Forelimb muscle (tissue), 1 donor: ENCODE measurements at places on chromosomes 5 and 9. TPM values are rescaled to one million over a fixed set of nuclear protein-coding genes. Genes with fewer than 3 reads are reported as not detected.

DNA sequence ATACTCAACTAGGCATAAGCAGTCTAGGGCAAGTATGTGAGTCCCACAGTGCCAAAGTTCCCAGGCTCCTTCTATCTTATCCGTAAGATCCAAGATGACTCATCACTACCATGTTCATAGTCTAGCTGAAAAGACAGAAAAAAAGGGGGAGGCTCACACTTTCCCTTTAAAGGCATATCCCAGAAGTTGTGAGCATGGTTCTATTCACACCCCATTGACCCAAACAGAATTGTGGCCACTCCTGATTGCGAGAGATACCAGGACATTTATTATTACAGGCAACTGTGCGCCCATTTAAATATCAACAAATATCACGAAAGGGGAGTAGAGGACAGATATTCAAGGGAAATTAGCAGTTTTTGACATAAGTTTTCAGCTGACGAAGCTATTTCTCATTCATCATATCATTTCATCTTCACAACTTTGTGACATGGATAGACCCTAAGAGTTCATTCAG is 8.1 kb upstream of the PFDN1 start:
- DNase-seq, result no peak

GRCh38 chr5:107661038-107661649 is 9.6 kb downstream of the EFNA5 start:
- DNase-seq, result no peak

- DNase-seq, result no peak
Measured at GRCh38 chr9:19232823-19233194, 2.3 kb downstream of the DENND4C start.

DNA sequence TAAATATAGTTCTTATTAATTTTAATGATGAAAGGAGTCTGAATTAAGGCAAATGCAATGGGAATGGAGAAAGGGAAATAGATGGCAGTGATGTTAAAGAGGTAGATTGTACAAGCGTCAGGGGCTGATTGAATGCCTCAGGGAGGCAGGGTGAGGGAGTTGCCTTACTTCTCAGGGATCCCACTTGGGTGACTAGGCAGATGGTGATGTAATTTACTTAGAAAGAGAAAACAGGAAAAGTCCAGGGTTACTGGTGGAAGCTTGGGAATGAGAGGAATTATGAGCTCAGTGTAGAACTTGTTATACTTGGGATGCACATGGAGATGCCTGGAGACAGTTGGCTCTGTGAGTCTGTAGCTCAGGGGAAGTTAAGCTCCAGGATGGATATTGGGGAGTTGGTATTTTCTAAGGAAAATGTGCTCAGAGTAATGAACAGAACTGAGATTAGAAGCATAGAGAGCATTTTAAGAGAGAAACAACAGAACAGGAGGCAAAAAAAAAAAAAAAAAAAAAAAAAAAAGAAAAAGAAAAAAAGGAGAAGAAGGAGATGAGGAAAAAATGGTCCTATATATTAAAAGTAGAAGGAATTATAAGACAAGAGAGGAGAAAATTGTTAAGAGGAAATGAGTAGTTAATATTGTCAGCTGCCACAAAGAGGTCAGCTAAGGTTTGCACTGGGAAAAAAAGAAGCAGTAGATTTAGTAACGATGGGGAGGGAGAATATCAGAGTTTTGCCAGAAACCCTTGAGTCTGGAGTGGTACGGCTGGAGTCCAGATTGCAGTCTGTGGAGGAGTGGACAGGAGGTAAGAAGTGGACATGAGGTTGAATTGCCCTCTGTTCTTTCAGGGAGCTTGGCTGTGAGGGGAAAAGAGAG is 88.0 kb upstream of the ELL2 start:
- no peak for DNase-seq

- no peak for DNase-seq
Measured at GRCh38 chr5:157594257-157594656, 18.7 kb upstream of the ADAM19 start.

DNA sequence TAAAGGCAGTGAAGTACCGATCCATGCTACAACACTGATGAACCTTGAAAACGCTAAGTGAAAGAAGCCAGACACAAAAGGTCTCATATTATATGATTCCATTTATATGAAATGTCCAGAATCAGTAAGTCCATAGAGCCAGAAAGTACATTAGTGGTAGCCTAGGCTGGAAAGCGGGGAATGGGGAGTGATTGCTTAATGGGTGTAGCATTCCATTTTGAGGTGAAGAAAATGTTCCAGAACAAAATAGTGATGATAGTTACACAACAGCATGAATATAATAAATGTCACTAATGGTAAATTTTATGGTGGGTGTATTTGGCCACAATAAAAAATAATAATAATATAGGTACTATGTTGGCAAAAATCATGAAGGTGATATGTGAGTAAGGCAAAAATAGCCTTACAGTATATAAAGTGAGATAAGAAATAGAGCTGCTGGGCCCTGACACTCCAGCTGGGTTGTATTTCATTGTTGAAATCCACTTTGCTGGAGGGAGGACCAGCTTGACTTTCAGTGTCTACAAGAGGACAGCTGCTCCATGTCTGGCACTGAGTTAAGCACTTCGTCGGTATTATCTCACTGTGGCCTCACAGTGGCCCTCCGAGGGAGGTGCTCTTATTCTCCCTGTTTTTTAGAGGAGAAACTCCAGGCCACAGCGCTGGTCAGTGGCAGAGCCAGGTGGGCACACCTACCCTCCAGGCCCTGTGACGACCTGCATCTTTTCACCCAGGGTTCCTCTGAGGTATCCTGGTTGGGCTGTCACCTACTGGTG is 22.4 kb upstream of the ANGPTL2 start:
- DNase-seq, result no peak

DNA sequence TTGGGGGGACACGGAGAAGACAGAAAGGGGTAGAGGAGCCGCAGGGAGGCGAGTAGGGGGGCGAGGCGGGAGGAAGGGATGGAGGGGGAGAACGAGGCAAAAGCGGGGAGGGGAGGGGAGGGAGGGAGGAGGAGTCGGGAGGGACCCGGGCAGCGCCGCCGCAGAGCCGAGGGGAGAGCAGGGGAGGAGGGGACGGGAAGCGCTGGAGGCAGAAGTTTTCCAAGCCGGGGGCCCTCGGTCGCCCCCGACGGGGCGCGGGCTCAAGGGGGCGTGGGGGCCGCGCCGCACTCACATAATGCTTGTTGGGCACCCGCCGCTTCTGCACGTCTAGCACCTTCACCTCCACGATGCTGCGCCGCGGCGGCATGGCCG is 353 bp downstream of the SH3PXD2B start:
- DNase-seq, result no peak

DNA sequence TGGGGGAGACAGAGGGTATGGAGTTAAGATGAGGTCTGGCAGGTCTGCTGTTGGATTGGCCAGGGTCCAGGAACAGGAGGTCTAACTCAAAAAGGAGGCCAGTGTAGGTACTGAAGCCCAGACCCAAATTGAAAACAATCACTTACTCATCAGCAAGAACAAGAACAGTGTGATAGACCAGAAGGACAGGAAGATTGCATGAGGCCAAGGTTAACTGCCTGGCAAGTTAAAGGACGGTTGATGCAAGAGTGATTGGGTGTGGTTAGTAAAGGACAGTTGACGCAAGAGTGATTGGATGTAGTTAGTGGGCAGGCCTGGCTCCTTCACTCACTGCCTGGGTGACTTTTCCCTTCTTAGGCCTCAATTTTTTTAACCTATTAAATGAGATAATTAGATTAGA is 132.6 kb downstream of the PDZD2 start:
- DNase-seq, result no peak

DNA sequence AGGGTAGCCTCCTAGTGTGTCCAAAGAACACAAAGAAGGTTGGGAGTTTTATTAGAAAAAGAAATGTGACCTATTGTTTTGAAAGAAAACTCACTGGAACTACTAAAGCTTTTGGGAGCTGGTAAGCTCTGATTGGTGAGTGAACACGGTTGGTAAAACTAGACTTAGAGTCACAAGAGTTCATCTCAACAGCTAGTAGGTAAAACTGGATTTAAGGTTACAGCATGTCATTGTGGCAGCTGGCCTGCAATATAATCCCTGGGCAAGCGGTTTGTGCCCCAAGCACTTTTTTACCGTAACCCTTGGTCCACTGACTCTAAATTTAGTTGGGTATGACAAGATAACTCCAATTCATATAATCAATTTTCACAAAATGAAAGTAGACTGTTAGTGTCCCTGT is 47.4 kb downstream of the UBAP2 start:
- DNase-seq, result no peak

- peak; percentile 79 for DNase-seq
Measured at GRCh38 chr5:59768152-59769040, 125.1 kb downstream of the PDE4D start.

DNA sequence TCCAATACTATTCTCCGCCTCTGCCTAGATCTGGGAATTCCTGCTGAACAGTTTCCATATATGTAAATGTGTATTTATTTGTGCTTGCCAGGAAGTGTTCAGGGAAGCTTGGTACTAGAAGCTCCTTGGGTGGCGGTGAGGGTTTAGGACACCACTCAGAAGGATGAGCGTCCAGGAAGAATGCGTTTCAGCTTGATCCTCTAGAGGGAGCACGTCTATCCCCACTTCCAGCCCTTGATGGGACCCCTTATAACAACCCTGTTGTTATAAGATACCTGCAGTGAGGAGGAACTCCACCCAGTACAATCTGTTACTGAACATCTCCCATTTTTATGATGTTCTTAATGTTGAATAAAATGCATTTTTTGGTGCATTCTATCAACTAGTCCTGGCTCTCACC is 88.9 kb downstream of the CYFIP2 start:
- DNase-seq, result no peak

DNA sequence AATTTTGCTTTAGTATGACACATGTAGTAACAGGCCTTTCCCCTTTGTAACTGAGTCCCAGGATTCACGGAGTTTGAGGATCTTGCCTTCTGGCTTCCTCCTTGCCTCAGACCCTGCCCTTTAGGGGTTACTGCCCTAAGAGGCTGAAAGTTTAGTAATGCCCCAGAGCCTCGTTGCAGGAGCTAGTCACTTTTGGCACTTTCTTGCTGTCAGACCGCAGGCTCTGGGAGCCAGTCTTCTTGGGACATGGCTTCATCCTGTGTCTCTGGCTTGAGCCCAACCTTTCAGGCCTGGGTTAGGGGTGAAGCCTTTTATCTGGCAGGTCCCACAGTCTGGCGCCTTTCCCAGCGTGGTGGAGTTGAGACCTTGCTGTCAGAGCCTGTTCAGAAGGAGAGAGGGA is 185.6 kb upstream of the DMRT1 start:
- DNase-seq, result no peak

DNA sequence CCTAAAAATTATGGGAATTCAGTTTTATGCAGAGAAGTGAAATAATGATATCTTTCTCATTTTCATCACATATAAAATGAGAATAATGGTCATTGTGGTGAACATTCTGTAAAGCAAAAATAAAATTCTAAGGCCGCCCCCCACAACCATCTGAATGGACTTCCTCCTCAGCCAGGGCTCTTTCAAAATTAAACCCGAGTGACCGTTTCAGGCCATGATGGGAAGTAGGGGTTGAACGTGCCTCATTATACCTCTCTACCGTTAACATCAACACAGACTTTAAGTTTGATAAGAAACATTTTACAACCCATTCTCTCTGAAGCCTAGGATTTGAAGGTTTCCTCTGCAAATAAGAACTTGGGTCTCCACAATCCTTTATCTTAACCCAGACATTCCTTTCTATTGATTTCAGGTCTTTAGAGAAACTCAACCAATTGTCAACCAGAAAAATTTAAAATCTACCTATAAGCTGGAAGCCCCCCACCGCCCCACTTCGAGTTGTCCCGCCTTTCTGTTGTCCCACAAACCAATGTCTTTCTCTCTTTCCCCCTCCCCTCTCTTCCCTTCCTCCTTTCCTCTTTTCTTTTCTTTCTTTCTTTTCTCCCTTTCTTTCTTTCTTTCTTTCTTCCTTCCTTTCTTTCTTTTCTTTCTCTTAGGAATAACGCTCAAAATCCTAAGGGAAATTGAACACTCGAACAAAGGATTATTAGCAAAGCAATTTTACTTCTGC is 1.7 kb upstream of the TMCO6 start:
- no peak for DNase-seq

- DNase-seq, result no peak
Measured at GRCh38 chr5:170443624-170444023, 54.5 kb upstream of the KCNMB1 start.

DNA sequence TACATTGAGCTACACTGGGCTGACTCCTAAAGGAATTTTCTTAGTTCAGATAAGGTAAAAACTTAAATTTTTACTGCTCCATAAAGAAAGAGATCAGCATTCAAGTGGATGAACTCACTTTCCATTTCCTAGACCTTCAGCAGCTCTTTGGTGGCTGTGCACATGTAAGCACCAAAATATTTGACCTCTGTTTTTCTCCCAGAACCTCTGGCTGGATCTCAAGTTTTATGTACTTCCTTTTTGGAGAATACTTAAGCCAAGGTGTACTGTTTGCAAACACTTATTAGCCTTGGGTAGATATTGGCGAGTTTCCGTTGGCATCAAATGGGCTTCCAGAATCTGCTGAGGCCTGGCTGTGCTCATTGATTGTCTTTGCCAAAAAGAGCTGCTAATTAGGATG is 10.3 kb downstream of the TNC start:
- no peak for DNase-seq

DNA sequence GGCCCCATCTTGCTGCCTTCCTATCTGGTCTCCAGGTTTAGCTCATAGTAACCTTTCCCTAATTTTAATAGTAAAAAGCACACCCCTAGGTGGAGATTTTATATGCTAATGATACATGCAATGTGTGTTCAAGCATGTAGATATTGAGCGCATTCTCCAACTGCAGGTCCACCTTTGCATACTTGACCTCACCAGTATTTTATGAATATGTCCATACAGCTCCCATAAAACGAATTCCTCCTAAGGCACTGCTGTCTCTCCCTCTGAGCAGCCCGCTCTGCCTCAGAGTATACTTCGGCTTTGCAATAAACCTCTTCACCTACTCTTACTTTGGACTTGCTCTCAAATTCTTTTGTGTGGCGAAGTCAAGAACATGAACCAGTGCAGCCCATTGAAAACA is 153.3 kb downstream of the RAB3C start:
- no peak for DNase-seq

- DNase-seq, result no peak
Measured at GRCh38 chr5:101288633-101289032, 385.6 kb upstream of the ST8SIA4 start.

GRCh38 chr5:108418197-108418596 is 36.3 kb upstream of the FBXL17 start:
- no peak for DNase-seq

DNA sequence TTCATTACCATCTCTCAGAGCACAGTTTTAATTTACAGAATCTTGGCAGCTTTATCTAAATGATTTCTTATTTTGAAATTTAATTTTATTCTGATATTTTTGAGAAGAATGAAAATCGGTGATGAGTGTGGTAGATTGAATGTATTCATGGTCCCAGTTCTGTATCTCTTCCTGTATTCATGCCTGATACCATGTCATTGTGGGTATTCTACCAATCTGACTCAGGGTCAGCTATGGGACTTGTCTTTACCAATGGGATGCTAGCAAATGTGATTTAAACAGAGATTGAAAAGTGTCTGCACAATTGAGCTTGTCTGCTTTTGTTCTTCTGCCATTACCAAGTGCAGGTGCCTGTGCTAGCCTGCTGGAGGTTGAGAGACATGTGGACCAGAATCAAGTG is 17.8 kb upstream of the ZNF618 start:
- no peak for DNase-seq

- DNase-seq, result no peak
Measured at GRCh38 chr5:29402270-29402669, 1791.2 kb upstream of the CDH6 start.

GRCh38 chr5:151829370-151829769 is 57.6 kb downstream of the G3BP1 start:
- no peak for DNase-seq

The PLAC8L1 gene
- 0.73 TPM for polyA plus RNA-seq

The AK8 gene
- 0.37 TPM for polyA plus RNA-seq

The KIF12 gene
- 0.13 TPM for polyA plus RNA-seq

The FCN2 gene
- 0.16 TPM for polyA plus RNA-seq

The HK3 gene
- polyA plus RNA-seq, result 0.82 TPM

The MYOT gene
- 327 TPM for polyA plus RNA-seq

The HTR1A gene
- polyA plus RNA-seq, result not detected

The AMBP gene
- polyA plus RNA-seq, result not detected

The MOB3B gene
- 2.0 TPM for polyA plus RNA-seq
